ENCODE measurements at places on chromosomes 12 and 14.

DNA sequence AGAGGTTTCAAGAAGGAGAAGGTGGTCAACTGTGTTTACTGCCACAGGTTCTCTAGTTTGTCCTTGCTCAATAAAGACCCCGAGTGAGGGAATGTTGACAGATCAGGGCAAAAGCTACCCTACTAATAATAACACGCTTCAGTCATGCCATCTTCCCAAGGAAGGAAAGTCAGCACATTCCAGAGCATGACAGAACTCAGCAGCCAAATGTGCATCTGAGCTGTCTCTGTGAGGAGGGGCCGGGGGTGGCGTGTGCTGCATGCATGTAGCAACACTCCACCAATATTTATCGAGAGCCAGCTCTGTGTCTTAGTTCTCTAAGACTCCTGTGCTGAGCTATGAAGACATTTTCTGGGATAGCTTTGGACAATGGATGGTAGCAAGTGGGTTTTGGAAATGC lies 260.4 kb downstream of the DPF3 start:
- no peak for DNase-seq
- no peak overlapping the region for H3K4me3 ChIP-seq
- no peaks in the 10 kb centered on the region for H3K4me1 ChIP-seq

GRCh38 chr14:91963465-91963864 lies 16.0 kb upstream of the FBLN5 start:
- H3K27me3 ChIP-seq: no peaks in the 10 kb centered on the region
- no peak overlapping the region for H3K4me3 ChIP-seq
- no peak for DNase-seq
- H3K4me1 ChIP-seq: no peaks in the 10 kb centered on the region
- H3K27ac ChIP-seq: no peak overlapping the region
- H3K36me3 ChIP-seq: peaks cover 13% of the 10 kb centered on the region

- H3K27ac ChIP-seq: no peak overlapping the region
- DNase-seq: no peak
- no peaks in the 10 kb centered on the region for H3K4me1 ChIP-seq
- H3K27me3 ChIP-seq: no peaks in the 10 kb centered on the region
- no peaks in the 10 kb centered on the region for H3K36me3 ChIP-seq
Measured at GRCh38 chr12:101086490-101087135, 123.4 kb downstream of the SLC5A8 start.

DNA sequence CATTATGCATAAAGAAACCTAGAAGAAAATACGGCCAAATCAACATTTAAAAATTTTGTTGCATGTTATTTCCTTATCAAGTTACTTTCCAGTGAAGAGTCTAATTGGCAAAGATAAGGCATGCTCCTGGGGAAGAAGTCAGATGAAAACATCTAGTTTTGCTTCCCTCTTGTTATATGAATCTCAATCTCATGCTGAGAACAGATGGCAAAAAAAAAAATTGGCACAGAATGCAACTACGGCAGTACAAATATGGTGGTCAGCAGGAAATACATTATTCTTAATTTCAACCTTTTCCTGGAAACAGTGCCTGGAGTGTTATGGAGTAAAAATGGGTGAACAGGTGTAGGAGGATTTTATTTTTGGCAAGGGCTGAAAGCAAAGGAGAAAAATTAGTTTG lies 32.8 kb downstream of the HECTD4 start:
- H3K27ac ChIP-seq: no peak overlapping the region
- no peak overlapping the region for H3K4me3 ChIP-seq
- no peaks in the 10 kb centered on the region for H3K36me3 ChIP-seq
- no peaks in the 10 kb centered on the region for H3K27me3 ChIP-seq
- no peak for DNase-seq
- H3K4me1 ChIP-seq: no peaks in the 10 kb centered on the region

DNA sequence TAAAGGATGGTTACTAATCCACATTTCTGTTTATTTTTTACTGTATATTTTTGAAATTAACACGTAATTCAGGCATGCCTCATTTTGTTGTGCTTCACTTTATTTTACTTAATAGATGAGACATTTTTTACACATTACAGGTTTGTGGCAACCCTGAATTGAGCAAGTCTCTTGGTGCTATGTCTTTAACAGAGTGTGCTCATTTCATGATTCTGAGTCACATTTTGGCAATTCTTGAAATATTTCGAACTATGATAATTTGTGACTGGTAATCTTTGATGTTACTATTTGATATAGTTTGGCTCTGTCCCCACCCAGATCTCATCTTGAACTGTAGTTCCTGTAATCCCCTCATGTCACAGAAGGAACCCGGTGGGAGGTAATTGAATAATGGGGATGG lies 1120.5 kb upstream of the FLRT2 start:
- no peaks in the 10 kb centered on the region for H3K36me3 ChIP-seq
- no peak overlapping the region for H3K4me3 ChIP-seq
- no peaks in the 10 kb centered on the region for H3K27me3 ChIP-seq
- DNase-seq: no peak

GRCh38 chr14:37584211-37585100 lies 10.6 kb downstream of the FOXA1 start:
- H3K27ac ChIP-seq: peak overlapping the region; percentile 76
- H3K4me1 ChIP-seq: peaks cover 9% of the 10 kb centered on the region
- H3K27me3 ChIP-seq: peaks cover 70% of the 10 kb centered on the region

GRCh38 chr14:70052990-70053389 lies 135.8 kb downstream of the SLC8A3 start:
- H3K36me3 ChIP-seq: no peaks in the 10 kb centered on the region
- H3K27me3 ChIP-seq: peaks cover 6% of the 10 kb centered on the region
- H3K4me1 ChIP-seq: no peaks in the 10 kb centered on the region
- H3K4me3 ChIP-seq: no peak overlapping the region
- DNase-seq: no peak

- no peak overlapping the region for H3K4me3 ChIP-seq
- no peaks in the 10 kb centered on the region for H3K36me3 ChIP-seq
- no peaks in the 10 kb centered on the region for H3K27me3 ChIP-seq
- peaks cover 32% of the 10 kb centered on the region for H3K4me1 ChIP-seq
- H3K27ac ChIP-seq: no peak overlapping the region
Measured at GRCh38 chr12:46522071-46522470, 149.5 kb upstream of the SLC38A2 start.

DNA sequence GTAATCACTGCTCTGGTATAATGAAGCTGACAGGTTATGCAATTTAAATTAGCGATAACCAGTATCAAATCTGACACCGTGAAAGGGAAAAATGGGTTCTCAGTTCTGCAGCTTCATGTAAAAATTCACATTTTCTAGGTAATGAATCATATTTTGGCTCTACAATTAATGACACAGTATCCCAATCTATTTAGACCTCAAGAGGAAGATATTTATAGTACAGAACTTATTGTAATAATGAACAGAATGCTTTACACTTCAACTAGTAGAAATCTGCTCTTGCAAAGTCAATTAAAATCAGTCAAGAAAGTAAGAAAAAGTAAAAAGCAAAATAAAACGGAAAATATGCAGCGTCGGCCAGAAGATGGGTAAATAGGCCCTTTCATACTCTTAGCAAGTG lies 24.3 kb downstream of the SEL1L start:
- H3K27me3 ChIP-seq: no peaks in the 10 kb centered on the region
- H3K27ac ChIP-seq: no peak overlapping the region
- H3K4me3 ChIP-seq: no peak overlapping the region
- H3K36me3 ChIP-seq: peaks cover 55% of the 10 kb centered on the region

GRCh38 chr14:81179631-81180030 lies 41.1 kb downstream of the GTF2A1 start:
- no peak overlapping the region for H3K27ac ChIP-seq
- H3K4me1 ChIP-seq: peaks cover 18% of the 10 kb centered on the region
- peaks cover 12% of the 10 kb centered on the region for H3K36me3 ChIP-seq
- H3K27me3 ChIP-seq: no peaks in the 10 kb centered on the region
- no peak for DNase-seq
- H3K4me3 ChIP-seq: no peak overlapping the region

GRCh38 chr12:113422030-113422885 lies at the start of gene SDSL:
Gene SDSL (plus strand): TSS chr12:113422380. CDS start chr12:113427983, 5,603 bp downstream.
- peak; percentile 85 for DNase-seq
- H3K4me3 ChIP-seq: peak within 1 kb of the TSS; percentile 66
- H3K4me1 ChIP-seq: peaks cover 37% of the 10 kb centered on the region

- H3K27ac ChIP-seq: no peak overlapping the region
- no peak for DNase-seq
- H3K4me3 ChIP-seq: no peak overlapping the region
- H3K4me1 ChIP-seq: no peaks in the 10 kb centered on the region
- H3K27me3 ChIP-seq: no peaks in the 10 kb centered on the region
- H3K36me3 ChIP-seq: no peaks in the 10 kb centered on the region
Measured at GRCh38 chr14:34302654-34303053, 159.4 kb downstream of the SPTSSA start.

GRCh38 chr14:103846543-103847450 lies 578 bp downstream of the PPP1R13B start:
- peak; percentile 67 for DNase-seq
- H3K4me1 ChIP-seq: peaks cover 18% of the 10 kb centered on the region
- H3K27me3 ChIP-seq: no peaks in the 10 kb centered on the region
- peaks cover 10% of the 10 kb centered on the region for H3K36me3 ChIP-seq
- peak overlapping the region; percentile 81 for H3K27ac ChIP-seq

DNA sequence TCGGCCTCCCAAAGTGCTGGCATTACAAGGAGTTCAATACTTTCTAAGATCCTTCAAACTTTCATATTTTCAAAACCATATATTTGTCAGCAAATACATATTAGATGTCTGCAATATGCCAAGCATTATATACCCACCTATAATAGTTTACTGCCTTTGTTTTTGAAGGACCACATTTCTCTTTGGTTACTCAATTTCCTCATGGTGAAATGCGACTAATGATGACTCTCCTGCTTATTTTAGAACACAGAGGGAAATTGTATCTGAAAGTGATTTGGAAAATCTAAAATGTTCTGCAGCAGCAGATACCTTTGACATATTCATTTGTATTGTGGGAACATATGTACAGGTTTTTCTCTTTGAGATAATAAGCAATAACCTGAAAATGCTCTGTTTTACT lies 2.7 kb upstream of the CNTN1 start:
- no peaks in the 10 kb centered on the region for H3K36me3 ChIP-seq
- H3K27me3 ChIP-seq: peaks cover 17% of the 10 kb centered on the region
- H3K4me3 ChIP-seq: no peak overlapping the region
- H3K27ac ChIP-seq: no peak overlapping the region
- peaks cover 8% of the 10 kb centered on the region for H3K4me1 ChIP-seq
- DNase-seq: no peak

- no peaks in the 10 kb centered on the region for H3K27me3 ChIP-seq
- peaks cover 22% of the 10 kb centered on the region for H3K4me1 ChIP-seq
- H3K27ac ChIP-seq: no peak overlapping the region
- DNase-seq: no peak
- H3K36me3 ChIP-seq: peaks cover 4% of the 10 kb centered on the region
Measured at GRCh38 chr12:94169495-94169894, 21.1 kb downstream of the PLXNC1 start.

- no peak for DNase-seq
- H3K4me3 ChIP-seq: no peak overlapping the region
- no peaks in the 10 kb centered on the region for H3K4me1 ChIP-seq
- no peak overlapping the region for H3K27ac ChIP-seq
Measured at GRCh38 chr12:67890726-67891258, 98.5 kb upstream of the IFNG-AS1 start.

GRCh38 chr14:60175255-60175902 lies 10.2 kb upstream of the DHRS7 start:
- DNase-seq: no peak
- no peak overlapping the region for H3K27ac ChIP-seq
- H3K4me1 ChIP-seq: no peaks in the 10 kb centered on the region
- no peak overlapping the region for H3K4me3 ChIP-seq
- H3K36me3 ChIP-seq: no peaks in the 10 kb centered on the region
- H3K27me3 ChIP-seq: no peaks in the 10 kb centered on the region

- H3K27me3 ChIP-seq: peaks cover 6% of the 10 kb centered on the region
- no peak overlapping the region for H3K27ac ChIP-seq
- DNase-seq: no peak
- H3K36me3 ChIP-seq: no peaks in the 10 kb centered on the region
Measured at GRCh38 chr14:97066068-97066899, 269.1 kb downstream of the VRK1 start.

GRCh38 chr14:93548102-93548843 lies 117.5 kb downstream of the UNC79 start:
- no peaks in the 10 kb centered on the region for H3K36me3 ChIP-seq
- DNase-seq: no peak
- H3K4me3 ChIP-seq: no peak overlapping the region
- no peaks in the 10 kb centered on the region for H3K4me1 ChIP-seq
- no peak overlapping the region for H3K27ac ChIP-seq

DNA sequence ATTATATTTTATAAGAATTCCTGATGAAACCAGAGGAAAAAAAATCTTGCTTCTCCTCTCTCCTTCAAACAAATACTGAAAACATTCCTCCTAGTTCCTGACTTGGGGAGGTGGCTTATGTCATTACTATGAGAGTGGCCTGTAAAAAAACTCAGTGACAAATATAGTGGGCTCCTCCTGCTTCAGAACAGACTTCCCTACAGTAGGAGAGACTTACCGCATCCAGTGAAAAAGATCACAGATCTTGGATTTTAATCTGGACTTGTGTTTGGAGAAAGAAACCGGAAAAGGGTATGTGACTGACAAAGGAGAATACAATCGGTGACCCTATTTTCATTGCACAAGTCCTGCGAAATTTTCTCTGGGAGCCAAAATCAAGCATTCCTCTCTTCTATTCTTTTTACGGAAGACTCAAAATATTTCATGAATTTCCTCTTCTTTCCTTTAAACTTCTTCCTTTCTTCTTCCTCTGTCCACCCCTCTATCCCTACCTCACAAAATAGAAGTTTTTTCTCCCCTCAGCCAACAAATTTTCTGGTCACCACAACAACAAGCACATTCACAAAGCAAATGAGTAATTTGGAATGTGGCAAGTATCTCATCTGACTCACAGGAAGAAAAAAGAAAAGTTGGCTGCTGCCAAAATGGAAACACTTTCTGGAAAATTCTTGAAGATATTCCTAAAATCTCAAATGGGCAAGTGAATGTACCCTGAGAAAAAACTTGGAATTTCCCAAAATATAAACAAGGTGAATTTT lies 185.1 kb upstream of the CDKN3 start:
- no peaks in the 10 kb centered on the region for H3K27me3 ChIP-seq
- H3K4me3 ChIP-seq: no peak overlapping the region
- peak overlapping the region; percentile 48 for H3K27ac ChIP-seq
- no peaks in the 10 kb centered on the region for H3K4me1 ChIP-seq
- no peak for DNase-seq

DNA sequence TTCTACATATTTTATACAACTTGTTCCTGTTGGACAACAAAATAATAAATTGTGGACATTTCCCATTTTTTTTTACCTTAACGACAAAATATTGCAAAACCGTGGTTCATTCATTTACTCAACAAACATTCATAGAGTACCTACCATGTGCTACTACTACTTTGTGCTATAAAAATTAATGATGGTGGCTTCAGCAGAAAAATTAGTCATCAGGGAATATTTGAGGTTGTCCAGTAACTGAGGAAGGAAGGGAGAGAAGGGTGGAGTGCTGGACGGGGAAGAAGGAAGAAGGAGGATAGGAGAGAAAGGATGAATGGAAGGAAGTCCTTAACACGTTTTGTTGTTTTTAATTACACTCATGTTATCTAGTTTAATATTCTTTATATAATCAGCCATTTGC lies 53.7 kb downstream of the PPFIBP1 start:
- no peak overlapping the region for H3K27ac ChIP-seq
- DNase-seq: no peak
- no peak overlapping the region for H3K4me3 ChIP-seq
- H3K27me3 ChIP-seq: no peaks in the 10 kb centered on the region

Data from lower lobe of right lung (tissue), 2 donors.